ENCODE measurements at places on chromosomes 3 and 15. TPM values are rescaled to one million over a fixed set of nuclear protein-coding genes. Genes with fewer than 3 reads are reported as not detected.

PAQR5 gene
- total RNA-seq, result 1.6 TPM

- H3K27ac ChIP-seq, result no peak overlapping the region
- no peaks in the 10 kb centered on the region for H3K36me3 ChIP-seq
- DNase-seq, result no peak
- peaks cover 3% of the 10 kb centered on the region for H3K27me3 ChIP-seq
Measured at GRCh38 chr15:63923993-63924950, 90.5 kb upstream of the HERC1 start.

GRCh38 chr15:71444866-71445590, 329.8 kb downstream of the THSD4 start:
- H3K4me3 ChIP-seq, result no peak overlapping the region
- no peak for DNase-seq
- H3K27ac ChIP-seq, result no peak overlapping the region
- H3K27me3 ChIP-seq, result no peaks in the 10 kb centered on the region
- H3K36me3 ChIP-seq, result no peaks in the 10 kb centered on the region
- H3K4me1 ChIP-seq, result no peaks in the 10 kb centered on the region

DNA sequence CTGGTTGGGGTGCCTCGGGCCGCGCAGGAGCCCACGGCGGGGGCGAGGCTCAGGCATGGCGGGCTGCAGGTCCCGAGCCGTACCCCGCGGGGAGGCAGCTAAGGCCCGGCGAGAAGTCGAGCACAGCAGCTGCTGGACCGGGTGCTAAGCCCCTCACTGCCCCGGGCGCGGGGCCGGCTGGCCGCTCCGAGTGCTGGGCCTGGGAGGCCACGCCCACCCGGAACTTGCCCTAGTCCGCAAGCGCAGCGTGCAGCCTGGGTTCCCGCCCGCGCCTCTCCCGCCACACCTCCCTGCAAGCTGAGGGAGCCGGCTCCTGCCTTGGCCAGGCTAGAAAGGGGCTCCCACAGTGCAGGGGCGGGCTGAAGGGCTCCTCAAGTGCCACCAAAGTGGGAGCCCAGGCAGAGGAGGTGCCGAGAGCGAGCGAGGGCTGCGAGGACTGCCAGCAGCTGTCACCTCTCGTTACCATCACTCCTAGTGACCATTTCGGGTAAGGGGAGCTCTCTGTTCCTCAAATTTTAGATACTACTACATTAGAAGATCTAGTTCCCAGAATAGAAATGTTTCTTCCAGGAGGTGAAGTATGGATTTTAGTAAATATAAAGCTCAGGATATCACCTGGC, 417.0 kb upstream of the AGTR1 start:
- no peak overlapping the region for H3K27ac ChIP-seq
- no peaks in the 10 kb centered on the region for H3K4me1 ChIP-seq
- no peaks in the 10 kb centered on the region for H3K27me3 ChIP-seq
- no peaks in the 10 kb centered on the region for H3K36me3 ChIP-seq
- peak; percentile 51 for DNase-seq

AADACL2 gene
- not detected for total RNA-seq

CAMK2N2 gene
- 12.6 TPM for total RNA-seq

- no peak for DNase-seq
- H3K27me3 ChIP-seq, result no peaks in the 10 kb centered on the region
- H3K36me3 ChIP-seq, result peaks cover 25% of the 10 kb centered on the region
- no peak overlapping the region for H3K4me3 ChIP-seq
- no peaks in the 10 kb centered on the region for H3K4me1 ChIP-seq
- no peak overlapping the region for H3K27ac ChIP-seq
Measured at GRCh38 chr3:42637001-42637400, 16.5 kb upstream of the ZBTB47 start.

THRB gene
- total RNA-seq, result 8.6 TPM

- no peak for DNase-seq
- no peak overlapping the region for H3K27ac ChIP-seq
- no peaks in the 10 kb centered on the region for H3K4me1 ChIP-seq
- no peaks in the 10 kb centered on the region for H3K36me3 ChIP-seq
- no peaks in the 10 kb centered on the region for H3K27me3 ChIP-seq
- no peak overlapping the region for H3K4me3 ChIP-seq
Measured at GRCh38 chr3:113847664-113848461, 9.3 kb downstream of the GRAMD1C start.

DNA sequence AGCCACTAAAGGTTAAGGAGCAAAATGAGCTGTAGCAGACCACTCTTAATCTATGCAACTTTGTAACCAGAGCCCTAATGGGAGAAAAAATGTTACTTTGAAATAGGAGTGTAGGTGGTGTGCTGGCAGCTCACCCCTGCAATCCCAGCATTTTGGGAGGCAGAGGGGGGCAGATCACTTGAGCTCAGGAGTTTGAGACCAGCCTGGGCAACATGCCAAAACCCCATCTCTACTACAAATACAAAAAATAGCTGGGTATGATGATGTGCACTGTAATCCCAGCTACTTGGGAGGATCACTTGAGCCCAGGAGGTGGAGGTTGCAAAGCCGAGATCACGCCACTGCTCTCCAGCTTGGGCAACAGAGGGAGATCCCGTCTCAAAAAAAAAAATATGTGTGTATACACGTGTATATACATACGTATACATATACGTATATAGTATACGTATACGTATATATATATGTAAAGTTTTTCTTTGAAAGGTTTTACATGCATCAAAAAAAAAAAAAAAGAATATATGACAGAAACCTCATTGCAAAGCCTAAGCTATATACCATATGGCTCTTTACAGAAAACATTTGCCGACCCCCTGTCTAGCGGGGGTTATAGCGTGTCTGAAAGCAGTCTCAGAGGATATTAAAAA, 15.7 kb downstream of the CAPN7 start:
- no peak overlapping the region for H3K4me3 ChIP-seq
- no peak overlapping the region for H3K27ac ChIP-seq
- H3K4me1 ChIP-seq, result no peaks in the 10 kb centered on the region
- no peak for DNase-seq
- H3K36me3 ChIP-seq, result peaks cover 60% of the 10 kb centered on the region

GRCh38 chr15:56341201-56341600, 24.0 kb upstream of the TEX9 start:
- DNase-seq, result no peak
- no peaks in the 10 kb centered on the region for H3K27me3 ChIP-seq
- H3K36me3 ChIP-seq, result no peaks in the 10 kb centered on the region
- H3K27ac ChIP-seq, result no peak overlapping the region

DNA sequence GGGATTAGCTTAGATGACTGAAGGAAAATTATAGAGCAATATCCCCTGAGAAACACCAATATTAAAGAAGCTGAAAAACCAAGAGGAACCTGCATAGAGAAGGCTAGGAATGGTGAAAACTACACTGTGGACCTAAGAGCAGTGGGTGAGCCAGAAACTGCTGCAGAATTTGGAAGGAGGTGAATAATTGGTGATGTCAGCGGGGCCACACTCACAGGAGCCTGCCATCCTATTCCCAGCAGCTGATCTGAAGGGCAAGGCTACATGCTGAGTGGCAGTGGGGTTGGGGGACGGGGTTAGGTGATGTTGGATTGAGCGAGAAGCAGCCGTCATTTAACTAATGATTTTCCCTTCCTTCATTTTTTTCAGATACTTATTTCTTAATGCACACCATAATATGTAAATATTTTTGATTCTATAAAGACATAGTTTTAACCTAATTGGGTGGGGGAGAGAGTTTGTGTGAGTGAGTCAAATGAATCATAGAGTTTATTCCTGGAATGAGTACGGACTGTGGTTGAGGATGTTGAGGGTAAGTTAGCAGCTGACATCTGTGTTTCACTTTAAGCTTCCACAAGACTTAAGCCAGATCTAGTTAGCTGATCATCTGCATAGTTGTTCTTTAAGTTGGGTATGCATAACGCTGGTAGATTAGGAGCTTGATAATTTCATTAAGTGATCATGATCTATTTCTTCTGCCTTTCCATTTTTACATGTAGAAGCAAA, 222.8 kb downstream of the PTPRG start:
- H3K36me3 ChIP-seq, result no peaks in the 10 kb centered on the region
- H3K27ac ChIP-seq, result no peak overlapping the region
- H3K27me3 ChIP-seq, result no peaks in the 10 kb centered on the region

DNA sequence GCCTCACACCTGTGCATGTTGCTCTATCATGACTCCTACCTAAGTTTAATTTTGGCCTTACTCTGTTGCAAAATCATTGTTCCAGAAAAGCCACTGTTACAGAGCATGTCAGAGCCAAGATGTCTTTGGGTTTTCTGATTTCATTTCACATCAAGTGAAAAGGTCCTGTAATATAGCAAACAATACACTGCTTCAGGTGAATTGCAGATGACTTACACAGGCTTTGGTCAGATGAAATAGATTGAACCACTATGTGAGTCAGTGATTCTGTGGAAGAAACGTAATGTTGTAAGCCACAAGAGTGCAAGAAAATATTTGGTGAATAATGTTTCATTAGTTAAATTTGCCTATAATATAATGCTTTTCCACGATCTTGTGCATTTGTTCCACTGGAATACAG, 22.7 kb downstream of the EBLN2 start:
- H3K4me3 ChIP-seq, result no peak overlapping the region
- no peak overlapping the region for H3K27ac ChIP-seq
- H3K4me1 ChIP-seq, result no peaks in the 10 kb centered on the region
- DNase-seq, result no peak
- no peaks in the 10 kb centered on the region for H3K27me3 ChIP-seq

- no peaks in the 10 kb centered on the region for H3K27me3 ChIP-seq
- no peaks in the 10 kb centered on the region for H3K36me3 ChIP-seq
- no peak for DNase-seq
- H3K27ac ChIP-seq, result no peak overlapping the region
Measured at GRCh38 chr3:144114767-144115166, 143.1 kb downstream of the DIPK2A start.

- no peaks in the 10 kb centered on the region for H3K36me3 ChIP-seq
- peaks cover 9% of the 10 kb centered on the region for H3K4me1 ChIP-seq
- no peaks in the 10 kb centered on the region for H3K27me3 ChIP-seq
- H3K4me3 ChIP-seq, result no peak overlapping the region
Measured at GRCh38 chr3:172102883-172103310, 63.5 kb downstream of the FNDC3B start.

SCN11A gene
- total RNA-seq, result 0.17 TPM

ESYT3 gene
- 6.3 TPM for total RNA-seq

DNA sequence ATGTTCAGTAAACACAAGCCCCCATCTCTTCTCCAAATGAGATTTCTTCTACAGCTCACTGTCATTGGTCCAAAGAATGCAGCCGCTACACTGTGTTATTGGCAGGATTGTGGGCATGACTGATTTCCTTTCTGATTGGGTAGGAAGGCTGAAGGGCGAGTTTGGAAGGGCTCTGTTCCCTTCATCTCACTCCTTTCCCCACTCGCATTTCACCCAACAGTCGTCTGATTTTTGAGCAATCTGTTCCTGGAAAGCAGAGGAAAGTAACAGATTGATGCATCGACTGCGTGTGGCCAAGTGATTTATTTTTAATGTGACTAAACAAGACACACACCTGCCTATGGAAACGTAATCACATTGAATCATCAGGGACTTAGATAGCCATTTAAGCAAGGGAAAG, 55.5 kb downstream of the NOX5 start:
- H3K36me3 ChIP-seq, result peaks cover 21% of the 10 kb centered on the region
- H3K4me1 ChIP-seq, result peaks cover under 1% of the 10 kb centered on the region
- H3K4me3 ChIP-seq, result no peak overlapping the region
- no peak overlapping the region for H3K27ac ChIP-seq
- peaks cover 2% of the 10 kb centered on the region for H3K27me3 ChIP-seq

DNA sequence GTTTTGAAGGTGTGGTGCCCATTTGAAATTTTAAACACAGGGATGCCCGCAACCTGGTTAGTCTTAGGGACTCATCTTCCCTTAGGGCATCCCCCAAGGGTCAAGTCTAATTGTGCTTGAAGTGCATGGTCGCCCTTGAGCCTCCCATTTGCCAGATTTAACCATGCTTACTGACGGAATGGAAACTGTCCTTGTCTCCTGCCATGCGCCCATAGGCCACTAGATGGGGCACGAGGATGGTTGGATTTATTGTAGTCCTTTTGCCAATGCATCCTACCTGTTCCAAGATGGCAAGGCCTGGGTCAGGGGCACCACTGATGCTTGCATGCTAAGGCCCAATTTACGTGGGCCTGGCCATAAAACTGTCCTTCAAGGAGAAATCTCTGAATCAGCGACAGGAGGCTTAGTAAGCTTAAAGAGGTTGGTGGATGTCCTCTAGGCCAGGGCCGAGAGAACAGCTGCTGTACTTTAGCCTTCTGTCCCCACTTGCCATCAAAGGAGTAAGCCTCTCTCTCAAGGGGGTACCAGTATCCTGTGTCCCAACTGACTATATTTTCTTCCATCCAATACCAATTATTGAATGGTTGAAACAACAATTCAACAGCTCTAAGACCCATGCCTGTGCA, 355.4 kb downstream of the OTOL1 start:
- no peaks in the 10 kb centered on the region for H3K4me1 ChIP-seq
- H3K27me3 ChIP-seq, result no peaks in the 10 kb centered on the region
- H3K27ac ChIP-seq, result no peak overlapping the region
- H3K4me3 ChIP-seq, result no peak overlapping the region

- H3K36me3 ChIP-seq, result no peaks in the 10 kb centered on the region
- peaks cover under 1% of the 10 kb centered on the region for H3K27me3 ChIP-seq
- H3K4me1 ChIP-seq, result peaks cover 7% of the 10 kb centered on the region
- no peak for DNase-seq
- no peak overlapping the region for H3K27ac ChIP-seq
Measured at GRCh38 chr3:187746442-187747281, 1.4 kb upstream of the BCL6 start.

DNA sequence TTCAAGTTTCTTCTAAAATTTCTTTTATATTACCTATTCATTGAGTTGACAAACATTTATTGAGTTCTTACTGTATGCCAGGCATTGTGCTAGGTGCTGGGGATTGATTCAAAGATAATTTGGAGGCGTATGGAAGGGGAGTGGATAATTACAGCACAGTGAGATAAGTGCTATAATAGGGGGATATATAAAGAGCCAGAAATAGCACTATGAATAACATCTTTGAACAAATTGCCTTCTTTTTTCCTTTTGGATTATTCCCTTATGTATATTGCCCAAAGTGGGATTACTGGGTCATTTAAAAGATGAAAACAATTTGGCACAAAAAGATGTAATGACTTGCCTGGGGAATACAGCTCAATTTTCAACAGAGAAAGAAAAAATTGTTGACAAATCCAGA, 64.6 kb downstream of the LPP start:
- 0 out of 2 replicates have a peak, but pooled peaks cover 5% of the 10 kb centered on the region for H3K36me3 ChIP-seq
- no peak overlapping the region for H3K4me3 ChIP-seq
- DNase-seq, result no peak
- H3K27me3 ChIP-seq, result no peaks in the 10 kb centered on the region
- peaks cover 7% of the 10 kb centered on the region for H3K4me1 ChIP-seq

DNA sequence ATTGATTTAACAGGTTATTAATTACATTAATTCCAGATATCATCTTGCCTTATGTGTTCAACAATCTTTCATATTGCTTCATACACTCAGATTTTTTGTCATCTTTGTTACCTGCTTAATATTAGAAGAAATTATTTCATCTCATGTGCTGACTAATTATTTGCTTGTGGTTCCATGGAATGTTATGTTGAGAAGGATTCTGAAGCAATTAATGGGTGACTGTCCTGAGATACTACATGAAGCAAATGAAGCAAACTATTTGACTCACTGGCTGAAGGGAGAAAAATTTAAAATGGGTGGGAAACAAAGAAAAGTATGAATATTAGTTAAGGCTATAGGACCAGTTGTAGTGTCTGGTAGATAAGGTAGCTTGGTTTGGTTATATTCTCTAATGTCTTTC, 443.8 kb upstream of the EPHA6 start:
- H3K27me3 ChIP-seq, result no peaks in the 10 kb centered on the region
- DNase-seq, result no peak
- no peak overlapping the region for H3K4me3 ChIP-seq
- no peaks in the 10 kb centered on the region for H3K36me3 ChIP-seq
- H3K4me1 ChIP-seq, result no peaks in the 10 kb centered on the region

Measured in H9 (cell line).